ENCODE measurements at places on chromosomes 1 and 21.

DNA sequence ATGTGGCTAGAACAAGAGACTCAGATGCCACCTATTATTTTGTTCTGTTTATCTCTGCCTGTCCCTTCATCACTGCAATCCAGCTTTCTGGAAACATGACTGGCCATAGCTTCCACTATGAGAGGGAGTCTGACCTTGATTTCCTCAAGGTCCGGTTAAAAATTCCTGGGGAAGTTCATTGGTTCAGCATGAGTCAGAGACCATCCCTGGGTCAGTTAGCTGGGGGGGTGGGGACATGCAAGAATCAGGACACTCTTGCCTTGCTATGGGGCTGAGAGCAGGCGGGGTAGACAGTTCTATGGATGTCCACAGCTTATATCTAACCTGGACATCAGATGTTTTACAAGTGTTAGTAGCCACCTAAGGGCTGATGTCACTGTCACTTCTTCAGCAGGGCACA lies 81.1 kb downstream of the TENT5C start:
- DNase-seq = no peak

DNA sequence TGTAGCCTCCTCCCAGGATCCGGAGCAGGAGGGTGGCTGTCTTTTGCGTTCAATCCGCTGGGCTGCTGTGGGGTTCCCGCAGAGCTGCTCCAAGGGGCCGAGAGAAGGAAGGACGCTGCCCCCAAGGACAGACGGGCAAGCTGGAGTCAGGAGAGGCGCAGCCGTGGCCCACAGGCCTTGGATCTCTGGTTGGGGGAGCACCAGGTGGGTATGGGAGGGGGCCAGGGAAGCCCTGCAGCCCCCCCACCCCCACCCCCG lies 15.9 kb upstream of the SKI start:
- no peak for DNase-seq

- no peak for DNase-seq
Observed at GRCh38 chr21:29245104-29245643, 53.5 kb upstream of the BACH1 start.

GRCh38 chr1:204115116-204115515 lies 36.7 kb downstream of the ETNK2 start:
- DNase-seq = no peak

DNA sequence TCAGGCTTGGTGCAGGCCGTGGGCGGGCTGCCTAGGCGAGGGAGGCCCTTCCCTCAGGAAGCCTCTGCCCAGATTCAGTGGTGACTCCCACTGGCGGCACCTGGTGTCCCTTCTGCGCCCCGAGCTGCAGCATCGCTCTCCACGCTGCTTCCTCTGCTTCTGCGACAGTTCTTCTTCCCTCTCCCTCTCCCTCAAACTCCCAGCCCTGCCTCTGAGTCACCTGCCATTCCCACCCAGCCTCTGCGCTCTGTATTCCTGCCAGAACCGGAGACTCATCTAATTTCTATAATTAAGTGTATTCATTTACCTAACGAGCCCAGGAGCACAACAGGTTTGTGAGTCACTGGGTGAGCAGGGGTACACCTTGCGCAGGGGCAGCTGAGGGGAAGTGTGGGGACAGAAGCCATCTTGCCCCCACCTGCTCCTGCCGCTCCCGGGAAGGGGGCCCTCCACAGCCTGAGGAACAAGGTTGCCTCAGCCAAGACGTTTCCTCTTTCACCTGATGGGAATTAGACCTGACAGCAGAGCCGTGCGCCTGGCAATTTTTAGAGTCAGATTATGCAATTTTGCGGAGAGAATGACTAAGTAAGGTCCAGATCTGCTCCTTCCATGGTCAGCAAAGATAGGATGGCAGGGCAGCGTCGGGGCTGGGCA lies 19.4 kb downstream of the KCNC4 start:
- no peak for DNase-seq

DNA sequence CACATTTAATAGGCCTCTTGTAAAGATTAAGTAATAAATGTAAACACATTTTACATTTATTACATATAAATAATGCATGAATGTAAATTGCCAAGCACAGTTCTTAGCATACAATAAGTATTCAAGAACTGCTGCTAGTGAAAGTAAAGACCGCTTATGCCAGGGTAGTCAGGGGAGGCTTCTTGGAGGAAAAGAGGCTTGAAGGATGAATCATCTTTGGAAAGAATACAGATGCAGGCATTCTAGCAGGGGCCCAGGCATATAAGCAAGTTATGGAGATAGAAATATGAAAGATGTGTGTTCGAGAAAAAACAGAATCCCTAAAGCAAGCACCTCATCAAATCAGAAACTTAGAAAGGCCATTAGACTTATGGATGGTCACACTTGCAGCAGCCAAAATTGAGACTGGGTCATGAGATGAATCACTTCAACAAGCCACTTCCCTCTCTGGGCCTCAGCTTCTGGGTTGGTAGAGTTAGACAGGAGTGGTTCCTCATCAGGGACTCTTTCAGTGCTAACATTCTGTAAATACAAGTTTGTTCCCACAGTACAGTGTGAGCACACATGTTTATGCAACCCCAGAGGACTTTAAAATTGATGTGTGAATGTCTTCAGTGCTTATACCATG lies 79.8 kb upstream of the ROR1 start:
- DNase-seq = no peak

DNA sequence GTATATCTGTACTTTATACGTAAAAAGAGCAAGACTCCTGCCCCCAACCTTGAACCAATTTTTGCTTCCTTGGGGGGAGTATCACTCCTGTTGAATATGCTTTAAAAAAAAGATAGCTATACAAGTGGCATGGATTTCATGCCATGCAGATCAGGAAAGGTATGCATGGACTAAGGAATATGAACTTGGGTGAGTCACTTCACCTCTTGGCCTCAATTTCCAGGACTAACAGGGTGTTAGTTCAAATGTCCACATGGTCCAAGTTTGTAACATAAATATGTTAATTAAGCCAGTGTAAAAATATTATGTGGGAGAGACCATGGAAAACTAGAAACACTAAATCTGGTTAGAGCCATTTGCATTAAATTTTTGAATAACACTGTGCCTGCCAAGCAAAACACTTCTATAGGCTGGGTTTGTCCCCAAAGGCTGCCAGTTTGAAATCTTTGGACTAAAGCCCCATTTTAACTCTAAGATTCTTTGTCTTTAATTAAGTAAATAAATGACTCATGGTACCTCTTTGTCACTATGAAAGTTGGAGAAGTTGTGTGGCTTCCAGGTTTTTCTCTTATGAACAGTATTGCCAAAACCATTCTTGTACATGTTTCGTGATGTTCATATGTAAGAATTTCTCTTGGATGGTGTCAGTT lies 33.1 kb downstream of the FAM177B start:
- DNase-seq = no peak

DNA sequence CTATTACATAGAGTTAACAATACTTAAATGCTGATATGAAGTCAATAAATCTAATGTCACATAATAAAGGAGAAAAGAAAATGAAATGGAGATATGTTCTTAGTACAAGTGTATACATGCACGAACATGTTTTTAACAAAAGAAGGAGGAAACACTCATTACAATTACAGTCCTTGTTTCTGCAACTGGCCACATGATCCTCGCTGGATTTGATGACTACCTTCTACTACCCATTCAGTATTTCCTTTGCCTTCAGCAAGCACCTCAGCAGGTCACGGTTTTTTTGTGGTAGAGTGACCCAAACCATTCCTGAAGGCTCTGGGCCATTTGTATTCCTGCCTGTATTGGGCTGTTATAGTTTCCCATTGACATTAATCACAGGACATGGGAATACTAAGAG lies 172.8 kb upstream of the CXADR start:
- no peak for DNase-seq

DNA sequence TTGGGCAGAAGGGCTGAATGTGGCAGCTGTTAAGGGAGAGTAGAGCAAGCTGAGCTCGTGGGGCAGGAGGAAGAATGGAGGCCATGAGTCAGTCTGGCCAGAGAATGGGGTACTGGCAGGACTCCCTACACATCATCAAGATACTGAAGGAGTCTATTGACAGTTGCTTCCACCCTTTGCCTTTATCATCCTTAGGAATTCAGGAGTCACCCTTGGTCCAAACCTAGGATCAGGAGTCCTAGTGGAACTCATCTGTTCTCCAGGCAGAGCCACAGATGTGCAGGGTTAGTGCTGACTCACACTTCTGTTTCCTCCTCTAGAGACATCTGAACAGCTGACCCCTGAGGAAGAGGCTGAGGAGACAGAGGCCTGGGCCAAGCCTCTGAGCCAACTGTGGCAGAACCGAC lies 18.7 kb upstream of the ST3GAL3 start:
- no peak for DNase-seq

- no peak for DNase-seq
Observed at GRCh38 chr1:93638981-93639380, 42.7 kb downstream of the BCAR3 start.

GRCh38 chr1:153498746-153499145 lies 37.0 kb downstream of the S100A6 start:
- DNase-seq = no peak

DNA sequence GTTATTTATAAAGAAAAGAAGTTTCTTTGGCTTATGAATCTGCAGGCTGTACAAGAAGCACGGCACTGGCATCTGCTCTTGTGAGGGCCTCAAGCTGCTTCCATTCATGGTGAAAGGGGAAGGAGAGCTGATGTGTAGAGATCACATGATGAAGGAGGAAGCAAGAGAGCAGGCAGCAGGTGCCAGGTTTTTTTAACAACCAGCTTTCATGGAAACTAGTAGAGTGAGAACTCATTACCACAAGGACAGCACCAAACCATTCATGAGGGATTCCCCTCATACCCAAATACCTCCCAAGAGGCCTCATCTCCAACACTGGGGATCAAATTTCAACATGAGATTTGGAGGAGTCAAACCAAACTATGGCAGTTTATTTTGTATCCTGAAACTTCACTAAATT lies 85.8 kb upstream of the CAMK1G start:
- DNase-seq = no peak

DNA sequence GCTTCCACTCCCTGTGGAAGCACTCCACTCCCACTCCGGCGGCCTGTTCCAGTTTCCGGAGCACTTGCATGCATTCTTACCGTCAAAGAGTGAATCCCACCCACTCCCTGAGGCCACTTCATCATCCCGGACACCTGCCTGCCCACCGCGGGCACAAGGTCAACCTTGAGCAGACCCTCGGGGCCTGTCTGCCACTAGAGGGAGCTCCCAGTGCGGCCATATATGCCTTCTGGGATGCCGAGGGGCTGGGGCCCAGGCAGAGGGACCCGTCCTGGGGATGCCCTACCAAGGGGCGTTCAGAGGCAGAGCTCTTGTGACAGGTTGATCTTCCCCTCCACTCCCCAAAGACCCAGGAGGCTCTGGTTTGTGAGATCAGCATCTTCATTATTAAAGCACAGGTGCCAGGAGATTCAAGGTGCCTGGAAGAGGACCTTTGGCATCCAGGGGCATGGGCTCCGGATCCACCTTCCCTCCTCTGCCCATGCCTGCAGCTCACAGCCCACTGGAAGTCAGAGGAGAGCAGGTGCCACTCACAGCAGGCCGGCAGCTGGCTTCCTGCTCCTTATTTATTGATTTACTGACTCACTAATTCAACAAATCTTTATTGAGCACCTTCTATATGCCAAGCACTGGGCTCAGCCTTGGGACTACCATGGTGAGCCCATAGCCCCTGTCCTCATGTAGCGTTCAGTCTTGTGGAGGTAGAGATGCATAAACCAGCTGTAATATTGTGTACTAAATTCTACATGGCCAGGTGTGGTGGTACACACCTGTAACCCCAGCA lies 47.3 kb downstream of the UBIAD1 start:
- DNase-seq = peak; percentile 34

- no peak for DNase-seq
Observed at GRCh38 chr1:160064164-160064563, 5.8 kb downstream of the KCNJ10 start.

DNA sequence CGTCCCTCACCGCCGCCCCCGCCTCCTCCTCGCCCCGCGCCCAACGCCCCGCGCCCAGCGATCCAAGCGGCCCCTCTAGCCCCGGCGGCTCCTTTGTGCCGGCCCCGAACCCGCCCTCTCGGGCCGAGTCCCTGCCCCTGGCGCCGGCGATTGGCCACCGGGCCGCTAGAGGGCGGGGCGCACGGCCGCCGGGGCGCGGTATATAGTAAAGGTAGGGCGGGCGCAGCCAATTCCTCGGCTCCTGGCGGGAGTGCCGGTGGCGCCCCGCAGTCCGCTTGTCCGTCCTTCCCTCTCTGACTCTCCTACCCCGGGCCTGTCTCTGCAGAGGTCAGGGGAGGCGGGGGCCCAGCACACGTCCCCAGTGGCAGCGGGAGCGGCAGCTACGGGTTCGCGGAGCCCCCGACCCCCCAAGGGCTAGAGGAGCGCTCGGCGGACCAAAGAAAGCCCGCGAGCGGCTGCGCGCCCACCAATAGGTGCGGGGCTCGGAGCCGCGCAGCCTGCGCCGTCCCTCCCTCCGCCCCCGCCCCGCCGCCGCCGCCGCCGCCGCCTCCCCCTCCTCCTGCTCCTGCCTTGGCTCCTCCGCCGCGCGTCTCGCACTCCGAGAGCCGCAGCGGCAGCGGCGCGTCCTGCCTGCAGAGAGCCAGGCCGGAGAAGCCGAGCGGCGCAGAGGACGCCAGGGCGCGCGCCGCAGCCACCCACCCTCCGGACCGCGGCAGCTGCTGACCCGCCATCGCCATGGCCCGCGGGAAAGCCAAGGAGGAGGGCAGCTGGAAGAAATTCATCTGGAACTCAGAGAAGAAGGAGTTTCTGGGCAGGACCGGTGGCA lies at the start of gene ATP1B1:
Gene ATP1B1 (plus strand): TSS at position 596 of the 826 bp plus-strand sequence. CDS start 140 bp downstream, at position 736.
- peak; percentile 90 for DNase-seq

- DNase-seq = peak; percentile 32
Observed at GRCh38 chr21:42395905-42396651, at the start of gene TMPRSS3. Gene TMPRSS3, minus strand, starts transcription at chr21:42396052. Its CDS starts 635 bp downstream, at chr21:42395417.

- peak; percentile 40 for DNase-seq
Observed at GRCh38 chr1:64471218-64472039, 1.5 kb downstream of the CACHD1 start.

- peak; percentile 64 for DNase-seq
Observed at GRCh38 chr1:234608911-234609690, 877 bp downstream of the IRF2BP2 start.

- no peak for DNase-seq
Observed at GRCh38 chr1:54329312-54330003, 76.7 kb downstream of the SSBP3 start.

GRCh38 chr1:110206261-110206920 lies 3.7 kb upstream of the KCNC4 start:
- no peak for DNase-seq

- DNase-seq = peak; percentile 29
Observed at GRCh38 chr1:112508278-112509004, at the start of gene WNT2B. Gene WNT2B, plus strand, starts transcription at chr1:112508965. Its CDS starts 298 bp downstream, at chr1:112509263.

GRCh38 chr1:204317170-204317569 lies 42.6 kb downstream of the PLEKHA6 start:
- no peak for DNase-seq

DNA sequence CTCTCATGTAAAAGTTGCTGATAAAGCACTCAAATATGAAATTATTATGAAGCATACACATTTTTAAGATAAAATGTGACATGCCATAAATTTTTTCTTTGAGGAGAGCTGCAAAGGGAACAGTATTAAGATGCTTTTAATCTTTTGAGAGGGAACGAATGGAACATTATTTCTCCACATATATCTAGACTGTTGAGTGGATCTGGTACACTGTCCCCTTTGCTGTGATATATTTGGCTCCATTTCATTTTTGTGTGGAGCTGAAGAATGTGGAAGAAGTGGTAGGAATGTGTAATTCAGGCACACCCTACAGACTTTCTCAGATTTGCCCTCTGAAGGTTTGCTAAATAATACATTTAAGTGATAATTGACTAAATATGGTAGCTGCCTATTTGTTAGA lies 31.7 kb downstream of the PGM1 start:
- DNase-seq = no peak

- DNase-seq = no peak
Observed at GRCh38 chr1:11495579-11495978, 16.6 kb downstream of the DISP3 start.

- no peak for DNase-seq
Observed at GRCh38 chr21:14533499-14534428, 12.4 kb downstream of the SAMSN1 start.

Data from body of pancreas (tissue), 4 donors.